ENCODE measurements at places on chromosomes 2 and 18.
A peak's percentile ranks its signal among the peaks of the same experiment; 100 is the strongest.

DNA sequence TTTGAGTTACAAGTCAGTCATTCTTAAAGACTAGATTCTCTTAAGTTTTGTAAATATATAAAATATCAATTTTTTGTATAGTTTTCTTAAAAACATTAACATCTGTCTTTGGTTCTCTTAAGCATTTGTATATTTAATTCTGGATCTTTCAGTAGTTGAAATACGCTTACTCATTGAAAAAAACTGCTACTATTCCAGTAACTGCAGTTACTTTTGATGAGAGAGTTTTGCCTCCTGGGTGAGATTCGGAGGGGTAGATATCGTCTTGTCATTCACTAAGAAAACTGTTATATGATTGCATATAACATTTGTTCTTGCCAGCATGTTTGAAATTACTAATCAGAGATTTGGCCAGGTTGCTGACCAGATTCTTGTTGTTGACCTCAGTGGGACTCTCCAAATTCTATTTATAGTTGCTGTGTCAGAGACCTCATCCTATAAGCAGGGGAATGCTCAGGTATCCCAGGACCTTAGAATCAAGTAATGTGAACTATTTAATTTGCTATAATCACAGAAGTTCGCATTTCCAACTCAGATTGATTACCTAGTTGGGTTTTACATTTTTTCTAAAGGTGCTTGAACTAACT, 7.9 kb downstream of the AGPS start:
- no peak for DNase-seq

DNA sequence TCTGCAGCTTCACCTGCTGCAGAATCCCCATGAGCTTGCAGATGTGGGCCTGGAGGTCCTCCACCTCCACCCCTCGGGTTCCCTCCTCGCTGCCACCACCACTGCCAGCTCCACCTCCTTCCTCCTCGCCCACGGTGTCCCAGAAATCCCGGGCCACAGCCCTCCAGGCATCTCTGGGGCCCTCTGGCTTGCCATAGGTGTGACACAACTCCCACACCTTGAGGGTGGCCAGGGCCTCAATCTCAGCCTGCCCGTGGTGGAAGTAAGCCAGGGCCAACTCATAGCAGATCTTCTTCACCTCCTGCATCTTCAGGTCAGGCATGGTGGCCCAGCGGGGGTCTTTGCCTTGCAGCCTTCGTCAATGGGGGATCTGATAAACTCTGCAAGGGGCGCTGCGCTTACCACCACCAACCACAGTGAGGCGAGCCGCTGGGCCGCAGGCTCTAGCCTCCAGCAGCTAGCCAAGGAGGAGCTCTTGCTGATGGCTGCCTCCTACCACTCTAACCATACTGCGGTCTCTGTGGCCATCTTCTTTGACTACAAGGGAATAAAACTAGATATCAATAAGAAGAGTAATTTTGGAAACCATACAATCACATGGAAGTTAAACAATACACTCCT, 36.1 kb upstream of the ANKRD62 start:
- DNase-seq = no peak

DNA sequence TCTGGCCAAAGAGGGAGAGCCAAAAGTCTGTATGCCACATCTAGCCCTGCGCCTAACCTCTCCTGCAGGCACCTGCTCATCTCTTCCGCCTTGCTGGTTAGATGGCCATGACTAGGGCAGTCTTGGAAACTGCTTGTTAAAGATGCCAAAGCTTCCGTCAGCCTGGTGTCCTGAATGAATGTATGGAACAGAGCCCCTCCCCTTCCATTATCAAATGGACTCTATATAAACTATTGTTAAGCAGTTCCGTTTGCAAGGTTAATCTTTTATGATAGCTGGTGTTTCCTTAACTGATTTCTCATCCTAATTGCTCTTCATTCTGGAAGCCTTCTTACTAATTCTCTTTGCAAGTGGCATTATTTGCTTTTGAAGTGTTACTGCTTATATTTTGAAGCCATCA, 87.1 kb downstream of the ATP9B start:
- DNase-seq = peak; percentile 28

DNA sequence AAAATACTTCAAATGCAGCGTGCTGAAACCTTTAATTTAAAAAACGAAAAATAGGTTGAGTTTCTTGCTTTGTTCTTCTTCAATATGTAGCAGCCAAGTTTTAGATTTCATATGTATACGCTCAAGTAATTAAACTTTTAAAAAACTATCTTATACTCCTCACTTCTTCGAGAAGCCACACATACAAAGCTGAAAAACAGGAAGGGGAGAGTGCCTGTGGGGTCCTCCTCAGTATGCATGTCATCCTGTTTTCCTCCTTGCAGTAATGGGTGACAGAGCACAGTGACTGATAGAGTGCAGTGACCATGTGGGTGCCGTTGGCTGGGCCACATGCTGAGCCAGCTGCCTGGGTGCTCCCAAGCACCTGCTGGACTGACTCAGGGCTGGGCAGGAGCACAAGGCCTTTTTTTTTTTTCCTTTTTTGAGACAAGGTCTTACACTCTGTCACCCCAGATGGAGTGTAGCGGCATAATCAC, 33.3 kb downstream of the UXS1 start:
- DNase-seq = no peak

DNA sequence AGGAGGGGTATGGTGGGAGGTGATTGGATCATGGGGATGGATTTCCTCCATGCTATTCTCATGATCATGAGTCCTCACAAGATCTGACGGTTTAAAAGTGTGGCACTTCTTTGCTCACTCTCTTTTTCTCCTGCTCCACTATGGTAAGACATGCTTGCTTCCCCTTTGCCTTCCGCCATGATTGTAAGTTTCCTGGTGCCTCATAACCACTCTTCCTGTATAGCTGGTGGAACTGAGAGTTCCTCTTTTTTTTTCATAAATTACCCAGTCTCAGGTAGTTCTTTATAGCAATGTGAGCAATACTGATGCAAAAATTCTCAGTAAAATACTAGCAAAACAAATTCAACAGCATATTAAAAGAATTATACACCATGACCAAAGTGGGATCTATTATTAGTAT, 728.5 kb upstream of the SLC8A1 start:
- DNase-seq = no peak

DNA sequence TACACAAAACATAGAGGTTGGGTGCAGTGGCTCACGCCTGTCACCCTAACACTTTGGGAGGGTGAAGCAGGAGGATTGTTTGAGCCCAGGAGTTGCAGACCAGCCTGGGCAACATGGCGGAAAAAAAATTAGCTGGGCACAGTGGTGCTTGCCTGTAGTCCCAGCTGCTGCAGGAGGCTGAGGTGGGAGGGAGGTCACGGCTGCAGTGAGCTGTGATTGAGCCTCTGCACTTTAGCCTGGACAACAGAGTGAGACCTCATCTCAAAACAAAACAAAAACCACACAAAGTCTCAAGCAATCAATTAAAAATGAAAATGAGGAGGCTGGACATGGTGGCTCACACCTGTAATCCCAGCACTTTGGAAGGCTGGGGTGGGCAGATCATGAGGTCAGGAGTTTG, 4.9 kb downstream of the NOP58 start:
- DNase-seq = no peak

- DNase-seq = no peak
These were observed 62.9 kb downstream of the ARHGAP28 start for GRCh38 chr18:6792391-6792790.

DNA sequence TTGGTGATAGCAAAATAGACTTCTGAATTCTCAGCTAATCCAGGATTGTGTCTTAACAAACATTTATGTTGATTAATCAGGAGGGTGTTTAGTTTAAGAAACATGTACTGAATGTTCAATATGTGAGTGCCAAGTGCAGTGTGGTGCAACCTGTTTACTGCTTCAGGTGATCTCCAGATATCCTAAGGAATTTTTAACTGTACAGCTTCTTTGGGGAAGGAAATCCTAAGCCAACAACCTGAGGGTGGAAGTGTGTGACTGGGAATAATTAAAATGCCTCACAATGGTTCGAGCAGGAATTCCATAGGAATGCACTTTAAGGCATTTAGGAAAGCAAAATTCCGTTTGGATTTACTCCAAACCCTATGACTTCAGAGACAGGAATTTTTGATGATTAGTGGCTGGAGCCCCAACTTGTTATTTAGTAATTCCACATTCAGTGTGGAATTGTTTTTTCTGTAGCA, 16.4 kb downstream of the CRIM1 start:
- DNase-seq = no peak

DNA sequence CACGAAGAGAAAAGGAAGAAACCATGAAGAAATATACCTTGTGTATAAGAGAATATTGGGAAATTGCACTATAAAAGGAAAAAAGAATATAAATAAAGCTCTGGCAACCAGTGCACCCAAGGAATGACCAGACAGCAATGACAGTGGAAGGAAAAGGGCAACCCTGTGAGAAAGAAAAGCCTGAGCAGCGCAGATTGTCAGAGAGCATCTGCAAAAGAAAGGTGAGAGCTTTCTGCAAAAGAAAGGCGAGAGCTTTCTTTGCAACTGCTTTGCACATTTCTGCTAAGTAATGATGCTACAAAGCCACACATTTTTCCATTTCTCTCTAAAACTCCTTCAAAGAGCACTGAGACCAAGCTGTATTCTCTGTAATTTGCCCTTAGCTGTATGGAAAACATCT, 83.6 kb downstream of the CTNNA2 start:
- DNase-seq = no peak

- DNase-seq = no peak
These were observed 254.3 kb downstream of the LRRTM1 start for GRCh38 chr2:80050246-80050645.

GRCh38 chr18:36446059-36446458, 148.5 kb downstream of the FHOD3 start:
- DNase-seq = no peak

GRCh38 chr2:17966798-17967197, 88.3 kb downstream of the KCNS3 start:
- no peak for DNase-seq

DNA sequence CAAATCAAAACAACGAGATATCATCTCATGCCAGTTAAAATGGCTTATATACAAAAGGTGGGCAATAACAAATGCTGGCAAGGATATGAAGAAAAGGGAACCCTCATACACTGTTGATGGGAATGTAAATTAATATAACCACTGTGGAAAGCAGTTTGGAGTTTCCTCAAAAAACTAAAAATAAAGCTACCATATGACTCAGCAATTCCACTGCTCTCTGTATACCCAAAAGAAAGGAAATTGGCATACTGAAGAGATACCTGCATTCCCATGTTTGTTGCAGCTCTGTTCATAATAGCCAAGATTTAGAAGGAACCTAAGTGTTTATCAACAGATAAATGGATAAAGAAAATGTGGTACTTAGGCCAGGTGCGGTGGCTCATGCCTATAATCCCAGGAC, 124.8 kb downstream of the MSTN start:
- no peak for DNase-seq

DNA sequence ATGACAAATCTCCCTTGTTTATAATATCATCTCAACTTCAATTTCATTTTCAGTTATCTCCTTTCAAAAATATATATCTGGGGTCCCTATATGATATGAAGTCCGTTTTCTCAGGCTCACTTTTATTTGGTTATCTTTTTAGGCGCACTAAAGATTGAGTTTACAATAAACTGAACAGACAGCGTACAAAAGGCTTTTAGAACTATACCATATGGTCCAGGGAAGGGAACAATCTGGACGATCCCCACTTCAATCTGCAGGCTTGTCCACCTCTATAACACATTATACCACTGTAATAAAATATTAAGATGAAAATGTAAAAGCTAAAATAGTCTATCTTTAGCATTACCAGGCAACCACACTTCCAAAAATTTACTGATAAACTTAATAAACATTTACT, 289.9 kb downstream of the ZEB2 start:
- no peak for DNase-seq

- DNase-seq = no peak
These were observed 2.7 kb downstream of the AGXT start for GRCh38 chr2:240871071-240871958.

GRCh38 chr2:45184606-45185005, 175.4 kb upstream of the SIX2 start:
- no peak for DNase-seq

DNA sequence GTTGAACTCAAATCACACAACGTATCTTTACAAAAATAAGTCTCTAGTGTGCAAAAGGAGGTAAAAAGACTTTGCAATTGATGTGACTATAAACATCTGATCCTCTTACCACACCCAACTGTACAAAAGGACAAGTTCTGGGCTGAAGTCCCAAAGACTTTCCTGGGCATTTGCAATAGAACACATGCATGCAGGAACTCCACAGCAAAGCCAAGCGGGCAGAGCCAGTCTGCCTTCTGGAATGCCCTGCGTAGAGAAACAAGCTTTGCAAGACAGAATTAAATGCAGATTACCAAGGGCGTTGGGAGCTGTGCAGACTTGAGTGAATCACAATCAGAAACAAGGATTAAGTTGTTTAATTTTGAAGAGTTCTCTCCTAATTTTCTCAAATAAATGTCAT, 208.4 kb upstream of the ZNF521 start:
- DNase-seq = no peak

- no peak for DNase-seq
These were observed 80.7 kb upstream of the RNF152 start for GRCh38 chr18:61973273-61974115.

DNA sequence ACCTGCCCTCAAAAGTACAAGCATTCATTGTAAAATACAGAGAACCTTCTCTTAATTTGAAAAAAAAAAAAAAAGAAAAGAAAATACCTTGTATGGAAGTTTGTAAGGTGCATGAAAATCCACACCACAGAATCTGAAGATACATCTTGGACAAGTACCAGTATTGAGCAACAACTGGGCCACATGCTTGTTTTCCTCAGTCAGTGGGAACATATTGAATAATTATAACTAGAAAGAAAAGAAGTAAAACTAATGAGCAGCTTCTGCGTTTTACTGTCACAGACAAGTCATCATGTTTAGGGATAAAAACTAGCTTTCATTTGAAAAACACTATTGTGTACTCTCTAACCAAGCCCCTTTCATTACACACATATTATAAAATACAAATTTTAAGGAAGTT, 5.8 kb upstream of the PEX13 start:
- DNase-seq = no peak

DNA sequence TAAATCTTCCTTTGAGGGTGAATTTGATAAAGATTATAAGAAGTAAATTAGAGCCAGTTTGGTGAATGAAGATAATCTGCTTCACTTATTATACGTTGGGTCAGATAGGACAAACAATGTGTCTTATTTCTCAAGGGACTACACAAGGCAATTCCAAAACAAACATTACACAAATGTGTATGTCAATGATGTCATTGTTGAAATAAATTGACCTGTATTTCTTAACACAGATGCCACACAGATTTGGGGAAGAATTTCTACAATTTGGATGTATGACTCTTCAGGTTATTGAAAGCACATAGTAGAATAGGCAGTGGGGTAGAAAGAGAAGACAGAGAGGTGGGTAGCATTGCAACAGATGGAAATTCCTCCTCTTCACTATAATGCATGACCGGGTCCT, 6.9 kb upstream of the CRIM1 start:
- DNase-seq = no peak

GRCh38 chr2:221517146-221517695, 54.9 kb downstream of the EPHA4 start:
- no peak for DNase-seq

DNA sequence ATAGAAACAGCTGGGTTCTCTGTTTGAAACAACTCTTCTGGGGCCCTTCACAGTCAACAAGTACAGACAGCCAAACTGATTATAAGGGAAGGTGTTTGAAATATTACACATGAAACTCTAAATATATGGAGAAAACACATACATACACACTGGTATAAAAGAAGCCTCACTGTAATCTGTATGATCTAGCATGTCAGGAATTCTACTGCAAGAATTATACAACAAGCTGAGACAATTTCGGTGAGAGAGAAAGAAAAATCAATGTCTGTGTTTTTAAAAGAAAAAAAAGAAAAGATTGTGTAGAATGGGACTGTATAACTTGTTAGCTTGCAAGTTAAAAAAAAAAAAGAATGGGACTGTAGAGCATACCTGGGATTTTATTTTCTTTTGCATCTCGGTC, 26.3 kb downstream of the IRS1 start:
- DNase-seq = no peak

Data from hepatocyte (in vitro differentiated cells).